Urinary bladder (tissue), 4 donors: ENCODE measurements at places on chromosomes 5 and 9. TPM values are rescaled to one million over a fixed set of nuclear protein-coding genes. Genes with fewer than 3 reads are reported as not detected.

Gene WDR70
- 48.3 TPM for total RNA-seq

GRCh38 chr5:130234816-130235215 is 330.6 kb downstream of the CHSY3 start:
- no peak for DNase-seq

DNA sequence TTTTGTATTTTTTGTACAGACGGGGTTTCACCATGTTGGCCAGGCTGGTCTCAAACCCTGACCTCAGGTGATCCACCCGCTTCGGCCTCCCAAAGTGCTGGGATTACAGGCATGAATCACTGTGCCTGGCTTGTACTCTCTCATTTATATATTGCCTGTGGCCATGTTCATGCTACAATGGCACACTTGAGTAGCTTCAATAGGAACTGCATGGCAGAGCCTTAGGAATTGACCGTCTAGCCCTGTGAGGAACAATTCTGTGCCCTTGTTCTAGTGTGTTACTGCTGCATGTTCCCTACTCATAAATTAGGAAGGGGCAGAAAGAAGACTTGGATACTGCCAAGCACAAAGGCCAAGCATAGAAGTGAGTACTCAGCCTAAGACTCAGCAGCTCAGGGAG is 104.2 kb downstream of the LIFR start:
- no peak for DNase-seq

DNA sequence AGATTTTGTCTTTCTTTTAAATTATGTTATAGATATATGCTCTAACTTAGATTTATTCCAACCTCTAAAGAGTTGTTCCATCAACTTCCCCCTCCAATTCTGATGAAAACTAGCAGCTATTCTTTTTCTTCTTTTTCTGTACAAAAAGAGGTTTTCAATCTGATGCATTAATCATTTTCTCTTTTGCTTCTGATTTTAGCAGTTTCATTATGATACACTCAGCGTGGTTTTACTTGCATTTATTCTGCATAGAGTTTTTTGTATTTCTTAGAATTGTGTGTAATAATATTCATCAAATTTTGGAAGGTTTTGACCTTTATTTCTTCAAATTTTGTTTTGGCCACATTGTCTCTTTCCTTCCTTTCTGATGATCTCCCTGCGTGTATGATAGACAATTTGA is 968.1 kb upstream of the CDH18 start:
- DNase-seq, result no peak

DNA sequence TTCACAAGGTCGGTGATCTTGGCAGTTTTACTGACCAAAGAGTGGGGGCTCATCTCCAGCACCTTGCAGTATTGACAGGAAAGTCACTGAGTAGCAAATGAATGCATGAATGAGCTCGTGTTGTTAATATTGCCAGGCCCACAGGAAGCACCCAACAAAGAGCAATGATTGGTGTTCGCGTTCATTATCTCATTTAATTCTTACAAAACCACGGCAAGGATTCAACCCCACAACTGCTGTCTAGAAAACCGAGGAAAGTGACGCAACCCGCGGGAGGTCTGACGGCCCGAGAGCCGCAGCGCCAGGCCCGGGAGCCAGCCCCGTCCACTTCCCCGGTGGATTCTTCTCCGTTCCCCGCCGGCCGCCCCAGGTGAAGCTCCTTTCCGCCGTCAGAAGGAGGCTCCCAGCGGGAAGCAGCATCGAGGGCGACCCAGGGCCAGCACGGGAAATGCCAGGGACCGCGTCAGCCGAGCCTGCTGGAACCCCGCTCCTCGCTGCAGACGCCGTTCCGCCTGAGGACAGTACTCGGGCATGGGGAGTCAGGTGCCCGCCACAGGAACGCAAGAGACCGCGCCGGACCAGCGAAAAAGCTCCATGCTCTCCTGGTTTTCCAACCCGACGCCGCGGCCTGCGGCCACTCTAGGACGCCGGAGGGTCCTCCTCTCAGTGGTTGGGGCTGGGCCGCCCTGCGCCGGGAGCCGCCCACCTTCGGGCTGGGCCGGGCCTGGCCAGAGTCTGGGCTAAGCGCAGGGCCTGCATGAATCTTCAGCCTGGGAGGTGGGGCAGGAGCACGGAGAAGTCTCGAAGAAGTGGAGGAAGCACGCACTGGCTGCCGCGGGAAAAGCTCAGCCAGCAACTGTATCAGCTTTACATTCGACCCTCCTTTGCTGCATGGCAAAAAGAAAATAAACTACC is 19.8 kb upstream of the FER start:
- peak; percentile 79 for DNase-seq
